ENCODE measurements at places on chromosomes 2 and 18.

- no peak for DNase-seq
Measured at GRCh38 chr2:23409248-23409647, 24.3 kb downstream of the KLHL29 start.

- DNase-seq = no peak
Measured at GRCh38 chr2:235045973-235046343, 94.1 kb downstream of the SH3BP4 start.

- DNase-seq = peak; percentile 65
Measured at GRCh38 chr2:100262555-100263320, 59.6 kb downstream of the LONRF2 start.

DNA sequence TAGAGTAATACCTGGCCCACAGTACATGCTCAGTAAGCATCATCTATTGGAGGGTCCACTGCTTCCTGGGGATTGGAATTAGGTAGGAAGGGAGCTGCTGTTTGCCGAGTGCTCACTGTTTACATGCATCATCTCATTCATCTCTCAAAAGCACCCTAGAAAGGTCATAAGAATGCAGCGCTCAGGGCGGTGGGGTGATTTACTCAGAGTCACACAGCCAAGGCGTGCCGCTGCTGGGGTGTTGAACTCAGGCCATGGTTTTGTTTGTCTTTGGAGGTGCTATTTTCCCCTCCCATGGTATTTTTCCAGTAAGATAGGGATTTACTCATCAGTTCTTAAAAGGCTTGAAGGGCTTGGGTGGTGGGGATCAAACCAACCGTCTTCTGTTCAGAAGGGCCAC is 227.5 kb downstream of the LDLRAD4 start:
- DNase-seq = no peak

- no peak for DNase-seq
Measured at GRCh38 chr2:138610201-138610953, 108.8 kb downstream of the SPOPL start.

Data from fibroblast of skin of scalp (primary cell).